ENCODE measurements at places on chromosomes 11 and 22.

- DNase-seq: no peak
These were observed 67.2 kb upstream of the SC5D start for GRCh38 chr11:121225382-121225781.

DNA sequence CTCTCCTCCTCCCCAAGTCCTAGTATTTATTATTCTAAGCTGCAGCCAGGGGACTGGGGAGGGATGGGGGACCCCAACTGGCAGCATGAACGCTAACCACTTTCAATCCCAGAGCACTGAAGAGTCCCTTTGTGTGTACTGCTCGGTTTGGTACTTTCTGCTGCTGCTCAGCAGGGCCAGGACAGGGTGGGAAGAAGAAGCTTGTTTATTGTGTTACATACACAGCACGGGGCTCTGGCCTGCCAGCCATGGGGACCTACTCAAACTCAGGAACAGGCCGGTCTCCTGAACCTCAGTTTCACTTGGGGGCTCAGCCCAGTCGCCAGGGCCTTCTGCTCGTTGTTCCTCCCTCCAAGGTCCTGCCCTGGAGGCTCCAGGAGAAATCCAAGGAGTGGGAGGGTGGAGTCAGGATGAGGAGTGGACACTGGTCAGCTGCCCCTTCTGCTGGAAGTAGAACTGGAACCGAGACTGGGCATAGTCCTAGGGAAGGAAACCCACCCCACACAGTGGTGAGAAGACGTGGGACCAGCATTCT, 616 bp upstream of the CPT1B start:
- DNase-seq: no peak

GRCh38 chr11:119806064-119806915, 77.3 kb upstream of the NECTIN1 start:
- no peak for DNase-seq

GRCh38 chr11:13101644-13102512, 92.8 kb downstream of the RASSF10 start:
- no peak for DNase-seq

GRCh38 chr11:35352077-35352888, 67.1 kb downstream of the SLC1A2 start:
- DNase-seq: no peak

DNA sequence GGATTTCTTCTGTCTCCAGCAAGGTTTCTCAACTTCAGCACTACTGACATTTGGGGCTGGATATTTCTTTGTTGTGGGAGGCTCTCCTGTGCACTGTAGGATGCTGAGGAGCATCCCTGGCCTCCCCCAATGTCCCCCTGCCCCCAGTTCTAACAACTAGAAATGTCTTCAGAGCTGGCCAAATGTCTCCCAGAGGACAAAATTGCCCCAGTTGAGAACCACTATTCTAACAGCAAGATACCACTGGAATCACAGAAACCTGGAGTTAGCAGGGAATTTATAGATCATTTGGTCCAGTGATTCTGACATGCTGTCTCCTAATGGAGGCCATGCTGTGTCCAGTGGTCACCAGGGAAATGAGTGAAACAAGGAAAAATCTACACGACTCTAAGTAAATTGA, 32.2 kb upstream of the DMC1 start:
- DNase-seq: no peak

GRCh38 chr11:58742140-58742539, 10.4 kb upstream of the GLYAT start:
- no peak for DNase-seq

DNA sequence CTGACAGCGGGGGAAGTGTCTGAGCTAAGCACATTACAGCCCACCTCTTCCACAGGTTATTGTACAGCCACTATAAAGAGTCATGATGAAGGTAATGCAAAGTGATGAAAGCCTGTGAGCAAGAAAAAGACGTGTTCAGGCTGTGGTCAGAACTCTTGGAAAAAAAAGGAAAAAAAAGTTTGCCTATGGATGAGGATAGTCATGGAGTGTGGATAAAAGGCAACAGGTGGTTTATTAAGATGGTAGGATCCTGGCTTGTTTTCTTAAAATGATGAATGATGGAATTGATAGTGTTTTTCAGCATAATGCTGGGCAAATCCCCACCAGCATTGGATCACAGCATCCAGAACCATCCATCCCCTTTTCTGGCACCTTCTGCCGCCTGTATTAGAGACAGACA, 23.1 kb downstream of the UPB1 start:
- DNase-seq: no peak

DNA sequence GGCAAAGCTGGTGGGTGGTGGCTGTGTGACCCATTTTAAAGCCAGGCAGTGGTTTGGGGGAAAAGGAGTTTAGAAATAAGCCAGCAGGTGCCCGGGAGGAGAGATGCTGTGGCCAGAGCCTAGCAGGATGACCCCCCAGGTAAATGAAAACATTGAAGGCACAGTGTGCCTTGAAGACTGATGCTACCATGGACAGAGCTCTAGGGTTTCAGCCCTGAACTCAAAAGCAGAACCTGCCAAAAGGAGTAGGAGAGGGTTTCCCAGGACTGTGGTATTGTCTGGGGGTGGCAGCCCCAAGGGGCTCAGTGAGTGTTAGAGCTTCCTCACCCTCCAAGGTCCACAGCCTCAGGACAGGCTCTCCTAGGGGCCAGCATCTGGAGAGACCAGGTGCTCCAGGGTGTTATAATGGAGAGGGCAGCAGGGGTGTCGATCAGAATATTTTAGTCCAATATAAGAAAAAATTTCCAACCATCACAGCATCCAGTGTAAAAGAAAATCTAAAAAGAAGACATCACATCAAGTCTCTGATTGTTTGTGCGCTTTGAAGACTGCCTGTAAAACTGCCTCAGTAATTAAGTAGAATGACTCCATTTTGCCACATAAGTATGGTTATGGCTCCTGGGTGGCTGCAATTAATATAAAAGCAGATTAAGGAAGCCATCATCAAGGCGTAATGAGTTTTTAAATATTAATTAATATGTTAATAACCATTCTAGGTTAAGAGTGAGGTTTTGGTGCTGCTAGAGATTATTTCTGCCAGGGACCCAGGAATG, 88.6 kb upstream of the LMO1 start:
- no peak for DNase-seq

- no peak for DNase-seq
These were observed 25.0 kb upstream of the CACNG2 start for GRCh38 chr22:36728505-36728904.

DNA sequence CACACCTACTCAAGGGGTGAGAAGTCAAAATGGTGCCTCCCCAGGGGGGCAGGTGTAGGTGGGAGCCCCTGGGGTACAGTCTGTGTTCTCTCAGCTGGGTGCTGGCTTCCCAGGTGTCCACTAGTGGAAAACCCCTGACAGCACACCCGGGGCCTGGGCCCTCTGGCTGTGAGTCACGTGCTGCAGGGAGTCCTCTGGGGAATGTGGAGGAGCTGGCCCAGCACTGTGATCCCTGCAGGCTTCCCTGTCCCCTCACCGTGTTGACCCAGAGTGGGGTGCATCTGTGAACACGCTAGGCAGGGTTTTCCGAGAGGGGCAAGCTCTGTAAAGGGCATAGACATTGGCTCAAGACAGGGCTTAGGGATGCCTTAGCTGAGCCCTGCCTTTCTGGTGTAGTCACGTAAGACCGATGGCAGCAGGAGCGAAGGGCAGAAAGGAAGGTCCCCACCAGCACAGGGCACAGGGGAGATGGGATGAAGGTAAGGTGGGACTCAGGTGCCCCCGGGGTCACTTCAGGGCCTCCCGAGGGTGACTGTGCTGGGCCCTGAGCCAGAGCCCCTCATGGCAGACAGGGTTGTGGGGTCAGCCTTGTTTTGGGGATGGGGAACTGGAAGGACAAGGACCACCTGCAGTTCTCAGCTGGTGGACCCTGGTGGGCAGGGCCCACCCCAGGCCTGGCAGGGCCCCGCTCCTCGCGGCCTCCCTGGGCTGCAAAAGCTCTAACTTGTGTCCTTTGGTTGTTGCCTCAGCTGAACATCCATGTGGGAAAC, 14.1 kb downstream of the DERL3 start:
- DNase-seq: no peak

- DNase-seq: no peak
These were observed 301.2 kb downstream of the CTTN start for GRCh38 chr11:70699294-70700221.

DNA sequence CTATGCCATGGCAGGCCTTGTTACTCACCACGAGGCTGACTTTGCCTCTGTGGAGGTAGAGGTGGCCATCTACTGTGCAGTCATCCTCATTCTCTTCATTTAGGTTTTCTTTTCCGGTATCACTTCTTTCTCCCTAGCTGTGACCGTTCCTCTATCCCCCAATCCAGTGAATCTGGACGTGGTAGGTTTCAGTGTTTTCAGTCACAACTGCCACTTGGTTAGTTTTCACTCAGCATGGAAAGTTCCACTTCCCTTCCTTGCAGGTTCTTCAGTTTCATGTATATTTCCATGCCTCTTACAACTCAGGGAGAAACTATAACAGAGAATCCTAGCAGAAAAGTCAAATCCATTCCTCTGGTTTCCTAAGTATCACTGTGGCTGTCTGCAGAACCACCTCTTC, 1.9 kb downstream of the HPS4 start:
- no peak for DNase-seq

Data from CD4-positive, alpha-beta T cell treated with Interleukin-17A for 4 hours (primary cell).